Central memory CD4-positive, alpha-beta T cell (primary cell): ENCODE measurements at places on chromosomes 4 and X.

- DNase-seq, result no peak
Measured at GRCh38 chr4:118683513-118683912, 1.7 kb upstream of the METTL14 start.

GRCh38 chrX:97167333-97167732, 283.6 kb downstream of the RPA4 start:
- no peak for DNase-seq

DNA sequence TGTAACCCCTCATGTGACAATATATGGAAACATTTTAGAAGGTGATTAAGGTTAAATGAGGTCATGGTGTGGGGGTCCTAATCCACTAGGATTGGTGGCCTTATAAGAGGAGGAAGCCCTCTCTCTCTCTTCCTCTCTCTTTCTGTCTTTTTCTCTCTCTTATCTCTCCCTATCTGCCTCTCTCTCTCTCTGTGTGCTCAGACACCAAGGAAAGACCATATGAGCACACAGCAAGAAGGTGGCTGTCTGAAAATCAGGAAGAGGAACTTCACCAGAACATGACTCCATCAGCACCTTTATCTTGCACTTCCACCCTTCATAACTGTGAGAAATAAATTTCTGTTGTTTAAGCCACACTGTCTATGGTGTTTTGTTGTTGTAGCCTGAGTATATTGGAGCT, 1472.2 kb downstream of the PCDH7 start:
- DNase-seq, result no peak

GRCh38 chr4:65416891-65417290, 253.4 kb downstream of the EPHA5 start:
- DNase-seq, result no peak

GRCh38 chrX:118679290-118679689, 48.1 kb upstream of the IL13RA1 start:
- no peak for DNase-seq

- DNase-seq, result no peak
Measured at GRCh38 chr4:158462611-158463010, 59.1 kb upstream of the RXFP1 start.

DNA sequence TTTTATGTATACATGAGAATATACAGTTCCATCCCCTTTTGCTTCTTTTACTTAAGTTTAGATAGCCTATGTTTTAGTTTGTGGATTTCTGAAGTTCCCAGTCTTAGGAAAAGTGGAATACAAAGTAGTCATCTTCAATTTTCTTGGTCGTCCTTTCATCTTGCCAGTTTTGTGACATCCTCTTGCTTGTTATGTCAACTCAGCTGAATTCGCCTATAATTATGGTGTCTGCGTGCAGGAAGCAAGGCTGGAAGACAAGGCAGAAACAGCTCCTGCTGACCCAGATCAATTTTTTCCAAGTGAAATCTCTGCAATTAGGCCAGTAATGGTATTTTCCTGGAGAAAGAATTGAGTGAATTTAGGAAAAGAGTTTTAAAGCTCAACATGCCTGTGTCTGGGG, 28.1 kb upstream of the NYX start:
- DNase-seq, result no peak

DNA sequence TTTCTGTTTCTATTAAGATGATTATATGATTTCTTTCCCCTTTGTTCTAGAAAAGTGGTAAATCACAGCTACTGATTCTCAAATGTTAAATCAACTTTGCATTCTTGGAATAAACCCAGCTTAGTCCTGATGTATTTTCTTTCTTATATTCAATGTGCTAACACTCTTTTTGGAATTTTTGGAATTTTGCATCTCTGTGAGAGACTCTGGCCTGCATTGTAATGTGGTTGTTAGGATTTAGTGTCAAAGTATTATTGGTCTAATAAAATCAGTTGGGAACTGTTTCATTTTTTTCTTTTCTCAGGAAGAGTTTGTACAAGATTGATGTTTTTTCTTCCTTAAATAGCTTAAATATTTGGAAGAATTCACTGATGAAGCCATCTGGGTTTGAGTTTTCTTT, 109.6 kb downstream of the KIT start:
- no peak for DNase-seq

- no peak for DNase-seq
Measured at GRCh38 chrX:30181353-30181752, 34.0 kb upstream of the MAGEB2 start.

GRCh38 chr4:82638479-82638878, 76.7 kb upstream of the TMEM150C start:
- no peak for DNase-seq

DNA sequence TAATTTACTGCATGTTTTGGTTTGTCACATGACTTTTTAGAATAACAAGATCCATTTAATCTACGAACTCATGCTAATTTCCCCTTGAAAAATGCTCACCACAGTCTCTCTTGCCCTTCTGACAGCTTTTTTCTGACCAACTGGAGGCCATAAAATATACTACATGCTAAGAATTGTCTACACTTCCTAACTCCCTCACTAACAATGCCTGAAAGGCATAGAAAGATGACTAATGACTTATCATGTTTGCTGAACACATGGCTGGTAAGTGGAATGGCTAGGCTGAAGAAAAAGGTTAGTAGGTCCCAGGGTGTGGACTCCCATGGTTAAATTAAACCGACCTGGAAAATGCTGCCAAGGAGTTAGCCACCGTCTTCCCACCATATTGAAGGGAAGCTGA, 309.9 kb downstream of the SPOCK3 start:
- no peak for DNase-seq

- DNase-seq, result no peak
Measured at GRCh38 chr4:117626664-117627063, 407.6 kb upstream of the NDST3 start.

- DNase-seq, result no peak
Measured at GRCh38 chrX:12891171-12891570, 15.2 kb upstream of the TLR8 start.

GRCh38 chr4:39698424-39699009, 581 bp downstream of the UBE2K start:
- DNase-seq, result no peak

DNA sequence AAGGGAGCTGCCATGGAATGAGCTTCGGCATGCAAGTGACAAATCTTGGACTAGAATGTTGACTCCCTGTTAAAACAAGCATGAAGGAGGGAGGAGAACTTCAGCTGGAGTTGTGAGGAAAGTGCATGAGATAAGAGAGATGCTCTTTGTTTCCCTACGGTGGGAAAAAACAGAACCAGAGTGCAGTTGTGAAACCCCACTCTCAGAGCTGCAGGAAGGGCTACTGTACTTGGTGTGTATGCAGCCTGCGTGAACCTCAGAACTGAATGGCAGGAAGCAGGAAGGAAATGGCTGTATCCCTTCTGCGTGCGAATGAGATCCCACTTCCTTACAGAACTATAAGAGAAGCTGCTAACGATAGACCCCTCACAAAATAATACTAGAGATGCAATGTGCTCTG, 57.2 kb downstream of the EGF start:
- DNase-seq, result no peak

- no peak for DNase-seq
Measured at GRCh38 chr4:151100531-151100930, 1.1 kb downstream of the RPS3A start.

- no peak for DNase-seq
Measured at GRCh38 chr4:96183611-96184010, 343.7 kb downstream of the PDHA2 start.

GRCh38 chrX:122625821-122626220, 558.3 kb upstream of the GRIA3 start:
- DNase-seq, result no peak

- DNase-seq, result no peak
Measured at GRCh38 chr4:48015216-48015615, 1.3 kb downstream of the CNGA1 start.

DNA sequence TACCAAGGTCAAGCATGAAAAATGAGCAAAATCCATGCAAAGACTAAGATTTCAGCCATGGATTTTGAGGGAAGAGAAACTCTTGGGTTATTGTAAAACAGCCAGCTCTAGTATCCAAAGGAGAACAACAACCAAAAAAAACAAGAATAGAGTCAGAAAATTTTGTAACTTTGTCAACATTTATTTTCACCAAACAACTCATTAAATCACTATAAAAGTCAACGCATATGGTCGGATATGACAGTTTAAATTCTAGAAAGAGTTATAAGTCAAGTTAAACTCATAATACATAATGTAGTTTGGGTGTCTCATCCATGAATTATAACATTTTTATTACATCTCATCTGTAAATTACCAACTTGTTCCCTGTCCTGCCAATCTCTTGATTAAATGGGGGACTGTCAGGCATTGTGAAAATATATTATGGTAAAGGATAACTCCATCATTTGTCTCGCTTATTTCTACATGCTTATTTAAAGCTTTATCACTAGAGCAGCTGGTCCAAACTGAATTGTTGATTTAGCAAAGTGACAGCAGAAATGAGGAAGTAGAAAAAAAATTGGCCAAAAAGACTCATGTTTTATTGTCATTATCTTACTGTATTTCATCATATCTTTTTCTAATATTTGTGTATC, 224.8 kb upstream of the NOCT start:
- no peak for DNase-seq

- DNase-seq, result no peak
Measured at GRCh38 chrX:72479324-72480274, 93.0 kb downstream of the HDAC8 start.

GRCh38 chr4:148057516-148057915, 325.6 kb downstream of the ARHGAP10 start:
- no peak for DNase-seq

- DNase-seq, result peak; percentile 5
Measured at GRCh38 chr4:73127839-73128453, 58.4 kb upstream of the COX18 start.

DNA sequence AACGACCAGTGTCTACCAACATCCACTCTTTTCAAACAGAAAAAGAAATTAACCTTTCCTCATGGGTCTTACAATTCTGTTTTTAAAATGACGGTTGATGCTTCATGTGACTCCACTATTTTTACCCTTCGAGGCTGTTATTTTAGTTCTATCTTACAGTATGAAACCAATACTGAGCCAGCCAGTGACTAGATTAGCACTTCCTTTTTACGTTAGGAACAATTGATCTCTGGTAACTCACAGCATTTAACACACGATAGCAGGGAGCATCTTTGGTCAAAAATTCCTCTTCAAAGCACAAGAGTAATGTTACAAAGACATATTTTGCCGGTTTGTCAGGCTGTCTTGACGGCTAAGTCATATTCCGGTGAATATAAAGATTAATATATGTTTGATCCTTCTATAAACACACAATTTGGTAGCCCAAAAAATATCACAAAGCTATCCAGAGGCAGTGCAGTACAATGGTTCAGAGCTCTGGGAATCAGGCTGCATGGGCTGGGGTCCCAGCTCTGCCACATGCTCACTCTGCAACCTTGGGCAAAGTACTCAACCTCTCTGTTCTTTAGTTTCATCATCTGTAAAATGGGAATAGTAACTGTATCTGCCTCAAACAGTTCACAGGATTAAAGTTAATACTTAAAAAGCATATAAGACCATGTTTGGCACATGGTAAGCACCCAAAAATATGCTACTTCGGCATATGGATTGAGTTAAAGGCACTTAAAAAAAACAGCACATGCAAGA, 62.9 kb upstream of the TXK start:
- no peak for DNase-seq

- no peak for DNase-seq
Measured at GRCh38 chr4:4670869-4671268, 129.0 kb upstream of the STX18 start.

GRCh38 chrX:151030845-151031244, 47.7 kb downstream of the HMGB3 start:
- no peak for DNase-seq

DNA sequence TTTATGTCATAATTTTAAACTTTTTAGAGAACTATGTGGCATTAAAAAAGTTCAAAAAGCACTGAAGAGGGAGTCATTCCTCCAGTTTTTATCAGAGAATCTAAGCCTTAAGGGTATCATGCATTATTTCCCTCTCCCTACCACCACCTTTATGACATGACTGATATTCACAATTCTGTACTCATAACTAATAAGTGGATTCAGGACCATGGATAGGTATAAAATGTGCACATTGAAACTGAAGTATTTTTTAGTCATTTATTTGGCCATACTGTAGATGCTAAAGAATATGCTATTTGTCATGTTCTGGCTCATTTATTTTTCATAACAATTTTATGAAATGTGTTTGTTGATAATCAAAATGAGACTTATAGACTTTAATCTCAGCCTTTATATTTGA, 897.5 kb upstream of the AGA start:
- no peak for DNase-seq

GRCh38 chrX:130393451-130394074, 8.1 kb upstream of the GPR119 start:
- no peak for DNase-seq

DNA sequence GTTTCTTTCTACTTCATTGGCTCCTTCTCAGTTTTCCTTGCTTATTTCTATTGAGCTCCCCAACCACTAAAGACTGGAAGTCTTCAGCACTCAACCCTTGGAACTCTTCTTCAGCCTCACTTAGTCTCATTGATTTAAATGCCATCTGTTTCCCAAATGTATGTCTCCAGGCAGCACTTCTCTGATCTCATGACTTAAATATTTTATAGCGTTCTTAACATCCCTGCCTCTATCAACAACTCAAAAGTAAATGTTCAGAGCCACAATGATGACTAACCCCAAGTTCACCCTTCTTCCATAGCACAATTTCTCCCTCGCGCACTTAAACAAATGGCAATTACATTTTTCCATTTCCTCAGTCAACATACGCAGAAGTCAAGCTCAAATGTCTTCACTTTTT, 1393.3 kb downstream of the ARAP2 start:
- no peak for DNase-seq

GRCh38 chr4:53960843-53961242, 103.6 kb downstream of the CHIC2 start:
- DNase-seq, result no peak

DNA sequence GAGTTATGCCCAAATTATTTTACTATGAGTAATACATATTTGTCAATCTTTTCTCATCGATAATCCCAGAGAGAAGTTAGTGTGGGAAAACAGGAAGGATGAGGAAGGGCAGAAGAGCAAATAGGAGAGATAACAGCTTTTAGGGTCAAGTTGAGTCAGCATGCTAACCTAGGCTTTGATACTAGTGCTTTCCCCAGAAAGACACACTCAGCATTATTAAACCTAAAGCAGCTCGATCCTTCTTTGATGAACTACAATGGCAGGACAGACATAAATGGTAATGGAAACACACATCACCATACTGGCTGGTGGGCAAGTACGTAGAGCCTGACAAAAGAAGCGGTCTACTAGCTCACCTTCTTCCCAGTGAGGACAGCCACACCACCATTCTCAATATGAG, 20.5 kb downstream of the AIFM1 start:
- no peak for DNase-seq

DNA sequence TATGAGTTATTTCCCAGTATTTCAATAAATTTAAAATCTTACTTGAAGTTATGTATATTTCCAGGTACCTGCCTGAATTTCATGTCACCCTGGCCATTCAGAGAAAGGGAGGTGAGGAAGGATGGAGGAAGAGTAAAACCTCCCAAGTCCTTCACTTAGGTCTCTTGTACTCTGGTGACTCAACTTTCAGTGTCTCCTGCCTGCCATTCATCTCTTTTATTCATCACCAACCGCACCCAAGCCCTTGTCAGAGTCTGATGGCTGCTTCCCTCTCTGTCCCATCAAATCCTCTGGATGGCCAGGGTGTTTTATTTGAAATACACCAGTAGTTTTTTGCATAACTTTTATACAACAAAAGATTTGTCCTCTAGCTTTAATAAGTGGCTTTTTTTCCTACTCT, 17.8 kb downstream of the TMPRSS11E start:
- DNase-seq, result no peak

- no peak for DNase-seq
Measured at GRCh38 chrX:107978707-107979307, 3.4 kb downstream of the TEX13B start.
